ENCODE measurements at places on chromosomes 11 and 22. TPM values are rescaled to one million over a fixed set of nuclear protein-coding genes. Genes with fewer than 3 reads are reported as not detected.

DNA sequence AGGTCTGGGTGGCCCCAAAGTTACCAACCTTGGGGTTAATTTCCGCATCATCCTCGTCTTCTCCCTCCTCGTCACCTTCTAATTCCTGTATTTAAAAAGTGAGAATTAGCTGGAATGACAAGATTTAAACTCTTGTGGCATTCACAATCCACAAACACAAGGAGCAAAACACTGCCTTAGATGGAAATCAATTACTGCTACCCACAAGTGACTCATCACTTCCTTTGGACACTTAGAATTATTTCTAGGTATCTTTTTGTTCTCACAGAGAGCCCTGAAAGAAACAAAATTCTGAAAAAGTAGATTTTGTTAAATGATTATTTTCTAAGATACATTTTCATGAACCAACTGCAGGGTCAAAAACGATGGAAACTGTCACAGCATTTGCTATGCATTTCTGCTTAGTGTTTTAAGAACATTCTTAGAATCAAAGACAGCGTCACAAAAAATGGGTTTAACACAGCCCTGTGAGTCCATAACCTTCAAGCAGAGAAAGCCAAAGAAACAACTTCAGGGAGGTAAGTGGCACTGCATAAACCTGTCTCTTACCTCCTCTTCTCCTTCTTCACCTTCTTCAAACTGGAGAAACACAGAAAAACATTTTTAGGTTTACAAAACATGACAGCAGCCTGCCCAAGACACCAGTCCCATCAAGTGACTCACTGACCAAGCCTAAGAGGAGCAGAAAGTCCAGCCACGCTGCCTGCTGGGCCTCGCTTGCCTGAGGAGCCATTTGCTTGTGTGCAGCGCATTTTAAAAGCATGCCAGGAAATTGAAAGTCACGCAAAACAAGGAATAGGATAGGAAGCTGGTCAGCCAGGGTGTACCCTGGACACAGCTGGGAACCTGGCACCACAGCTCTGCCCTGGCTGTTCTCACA lies 22.3 kb upstream of the PHLDA2 start:
- H3K36me3 ChIP-seq, result peaks cover 83% of the 10 kb centered on the region
- no peak overlapping the region for H3K27ac ChIP-seq
- DNase-seq, result no peak
- H3K4me1 ChIP-seq, result peaks cover under 1% of the 10 kb centered on the region
- H3K4me3 ChIP-seq, result no peak overlapping the region

GRCh38 chr11:20226933-20227332 lies 66.7 kb upstream of the DBX1 start:
- H3K27me3 ChIP-seq, result peaks cover 4% of the 10 kb centered on the region
- H3K36me3 ChIP-seq, result no peaks in the 10 kb centered on the region
- no peak overlapping the region for H3K27ac ChIP-seq

GRCh38 chr11:72897506-72897905 lies 83.3 kb downstream of the ATG16L2 start:
- H3K4me1 ChIP-seq, result no peaks in the 10 kb centered on the region
- no peaks in the 10 kb centered on the region for H3K27me3 ChIP-seq
- no peaks in the 10 kb centered on the region for H3K36me3 ChIP-seq
- no peak for DNase-seq
- no peak overlapping the region for H3K4me3 ChIP-seq

DNA sequence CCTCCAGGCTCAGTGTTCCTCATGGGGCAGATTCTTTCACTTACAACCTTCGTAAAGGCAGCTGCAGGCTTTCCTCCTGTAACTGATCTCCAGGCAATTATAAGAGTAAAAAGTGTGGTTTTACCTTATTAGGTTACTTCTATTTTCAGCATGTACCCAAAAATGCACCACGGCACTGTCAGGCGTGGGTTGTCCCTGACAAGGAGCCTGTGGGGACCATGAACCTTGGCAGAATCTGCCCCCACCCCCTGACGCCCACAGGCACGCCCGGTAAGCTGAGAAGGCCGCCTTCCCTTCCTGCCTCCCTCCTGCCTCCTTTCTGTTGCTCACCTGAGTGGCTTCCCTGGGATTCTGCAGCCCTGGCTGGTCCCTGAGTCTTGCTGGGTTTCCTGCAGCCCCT lies 1383.3 kb downstream of the TBC1D22A start:
- H3K4me3 ChIP-seq, result no peak overlapping the region
- H3K4me1 ChIP-seq, result peaks cover 7% of the 10 kb centered on the region
- peaks cover 9% of the 10 kb centered on the region for H3K27me3 ChIP-seq
- no peaks in the 10 kb centered on the region for H3K36me3 ChIP-seq

GRCh38 chr22:29150701-29151100 lies 55.0 kb upstream of the EMID1 start:
- no peaks in the 10 kb centered on the region for H3K36me3 ChIP-seq
- H3K27me3 ChIP-seq, result no peaks in the 10 kb centered on the region
- peaks cover 9% of the 10 kb centered on the region for H3K4me1 ChIP-seq
- DNase-seq, result no peak

DNA sequence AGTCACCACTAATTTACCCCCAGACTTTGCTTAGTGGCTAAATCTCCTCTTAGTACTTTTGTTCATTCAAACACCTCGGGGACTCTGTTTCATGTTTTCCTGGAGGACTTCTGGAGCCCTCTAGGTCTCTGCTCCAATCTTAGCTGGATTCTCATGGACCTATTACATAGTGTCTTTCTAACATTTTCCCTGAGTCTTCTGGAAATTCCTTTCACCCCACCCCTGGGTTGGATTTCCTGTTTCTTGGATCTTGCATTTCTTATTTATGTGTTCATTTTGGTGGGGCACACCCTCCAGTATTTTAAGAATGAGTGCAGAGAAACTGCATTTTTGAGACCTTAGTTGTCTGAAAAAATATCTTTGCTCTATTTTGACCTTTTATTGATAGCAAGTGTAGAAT lies 220.1 kb downstream of the BLID start:
- H3K27ac ChIP-seq, result no peak overlapping the region
- H3K36me3 ChIP-seq, result no peaks in the 10 kb centered on the region
- no peaks in the 10 kb centered on the region for H3K27me3 ChIP-seq
- peaks cover 3% of the 10 kb centered on the region for H3K4me1 ChIP-seq
- H3K4me3 ChIP-seq, result no peak overlapping the region

GRCh38 chr11:24496386-24496735 lies 492 bp upstream of the LUZP2 start:
- H3K4me3 ChIP-seq, result peak overlapping the region; percentile 67
- DNase-seq, result no peak
- H3K36me3 ChIP-seq, result no peaks in the 10 kb centered on the region

DNA sequence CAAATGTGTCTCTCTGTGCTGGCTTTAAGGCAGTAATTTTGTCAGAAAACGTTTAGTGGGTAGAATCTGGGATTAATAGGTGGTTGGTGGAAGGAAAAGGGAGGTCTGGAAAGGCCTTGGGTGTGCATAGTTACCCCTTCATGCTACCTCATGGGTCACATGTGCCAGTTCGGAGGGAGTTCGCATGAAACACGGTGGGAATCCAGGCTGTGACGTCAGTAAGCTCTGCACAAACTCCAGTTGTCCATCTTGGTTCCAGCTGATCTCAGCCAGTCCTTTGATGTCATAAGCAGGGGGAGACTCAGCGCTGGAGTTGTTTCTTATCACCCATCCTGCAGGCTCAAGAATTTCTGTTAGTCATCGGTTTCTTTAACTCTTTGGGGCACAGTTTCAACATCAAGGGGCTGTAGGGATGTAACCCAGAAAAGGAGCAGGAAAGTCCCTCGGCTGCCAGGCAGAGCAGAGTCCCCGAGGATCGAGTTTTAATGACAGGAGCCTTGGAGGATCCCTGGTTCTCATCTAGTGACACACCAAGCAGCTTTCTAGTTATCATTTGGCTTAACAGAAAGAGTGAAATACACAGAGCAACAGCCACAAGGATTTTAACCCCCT lies 28.9 kb downstream of the MOV10L1 start:
- no peaks in the 10 kb centered on the region for H3K4me1 ChIP-seq
- H3K27me3 ChIP-seq, result peaks cover 3% of the 10 kb centered on the region
- H3K36me3 ChIP-seq, result no peaks in the 10 kb centered on the region
- H3K27ac ChIP-seq, result no peak overlapping the region
- DNase-seq, result no peak

GRCh38 chr11:103378931-103379330 lies 269.7 kb downstream of the DYNC2H1 start:
- no peak overlapping the region for H3K27ac ChIP-seq
- no peak for DNase-seq
- H3K4me1 ChIP-seq, result no peaks in the 10 kb centered on the region
- no peaks in the 10 kb centered on the region for H3K27me3 ChIP-seq
- H3K36me3 ChIP-seq, result no peaks in the 10 kb centered on the region

GRCh38 chr11:59255281-59255680 lies 42.6 kb upstream of the MPEG1 start:
- no peaks in the 10 kb centered on the region for H3K36me3 ChIP-seq
- H3K4me1 ChIP-seq, result no peaks in the 10 kb centered on the region
- H3K27me3 ChIP-seq, result no peaks in the 10 kb centered on the region
- no peak overlapping the region for H3K4me3 ChIP-seq
- H3K27ac ChIP-seq, result no peak overlapping the region

DNA sequence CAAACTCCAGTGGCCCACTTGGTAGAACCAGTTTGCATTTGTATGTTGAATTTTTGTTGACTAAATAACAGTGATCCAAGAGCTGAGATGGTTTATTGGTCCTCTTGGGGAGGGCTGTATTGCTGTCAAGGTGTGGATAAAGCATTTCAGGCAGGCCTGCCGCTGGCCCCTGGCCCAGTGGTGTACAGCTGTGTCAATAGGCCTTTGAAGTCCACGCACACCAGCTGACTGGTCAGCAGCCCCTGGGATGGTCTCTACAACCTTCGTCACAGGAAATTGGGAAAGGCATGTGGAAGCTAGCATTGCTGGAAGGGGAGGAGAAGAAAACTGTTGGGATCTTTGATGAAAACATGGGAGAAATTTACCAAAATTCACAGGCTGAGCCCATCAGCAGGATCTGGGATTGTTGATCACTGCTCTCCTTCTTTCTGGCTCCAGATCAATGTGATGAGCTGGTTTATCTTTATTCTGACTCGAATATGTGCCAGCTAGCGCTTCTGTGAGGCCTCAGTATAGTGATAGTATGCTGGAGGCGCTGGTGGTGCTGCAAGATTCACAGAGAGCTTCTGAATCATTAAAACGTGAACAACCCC lies 12.5 kb upstream of the E2F8 start:
- no peaks in the 10 kb centered on the region for H3K4me1 ChIP-seq
- H3K36me3 ChIP-seq, result no peaks in the 10 kb centered on the region
- H3K4me3 ChIP-seq, result no peak overlapping the region
- no peaks in the 10 kb centered on the region for H3K27me3 ChIP-seq
- H3K27ac ChIP-seq, result no peak overlapping the region

DNA sequence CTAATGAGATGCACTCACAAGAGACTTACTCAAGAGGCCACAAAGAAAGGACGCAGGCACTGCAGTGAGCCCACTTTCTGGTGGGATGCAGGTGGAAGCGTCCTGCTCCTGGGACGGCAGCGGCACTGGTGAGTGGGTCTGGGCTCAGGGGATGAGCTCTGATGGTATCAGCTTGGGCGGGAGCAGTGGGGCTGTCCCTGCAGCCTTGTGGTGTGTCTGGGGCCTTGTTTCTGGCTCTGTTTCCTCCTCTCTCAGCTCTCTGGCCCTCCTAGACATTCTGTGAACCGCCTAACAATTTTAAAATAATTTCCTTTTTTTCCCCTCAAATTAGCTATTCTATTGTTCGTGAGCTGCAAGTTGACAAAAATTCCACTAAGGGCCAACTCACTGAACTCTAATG lies 8.8 kb upstream of the ST14 start:
- no peak overlapping the region for H3K4me3 ChIP-seq
- H3K4me1 ChIP-seq, result peaks cover 3% of the 10 kb centered on the region
- H3K27me3 ChIP-seq, result no peaks in the 10 kb centered on the region
- no peak overlapping the region for H3K27ac ChIP-seq

DNA sequence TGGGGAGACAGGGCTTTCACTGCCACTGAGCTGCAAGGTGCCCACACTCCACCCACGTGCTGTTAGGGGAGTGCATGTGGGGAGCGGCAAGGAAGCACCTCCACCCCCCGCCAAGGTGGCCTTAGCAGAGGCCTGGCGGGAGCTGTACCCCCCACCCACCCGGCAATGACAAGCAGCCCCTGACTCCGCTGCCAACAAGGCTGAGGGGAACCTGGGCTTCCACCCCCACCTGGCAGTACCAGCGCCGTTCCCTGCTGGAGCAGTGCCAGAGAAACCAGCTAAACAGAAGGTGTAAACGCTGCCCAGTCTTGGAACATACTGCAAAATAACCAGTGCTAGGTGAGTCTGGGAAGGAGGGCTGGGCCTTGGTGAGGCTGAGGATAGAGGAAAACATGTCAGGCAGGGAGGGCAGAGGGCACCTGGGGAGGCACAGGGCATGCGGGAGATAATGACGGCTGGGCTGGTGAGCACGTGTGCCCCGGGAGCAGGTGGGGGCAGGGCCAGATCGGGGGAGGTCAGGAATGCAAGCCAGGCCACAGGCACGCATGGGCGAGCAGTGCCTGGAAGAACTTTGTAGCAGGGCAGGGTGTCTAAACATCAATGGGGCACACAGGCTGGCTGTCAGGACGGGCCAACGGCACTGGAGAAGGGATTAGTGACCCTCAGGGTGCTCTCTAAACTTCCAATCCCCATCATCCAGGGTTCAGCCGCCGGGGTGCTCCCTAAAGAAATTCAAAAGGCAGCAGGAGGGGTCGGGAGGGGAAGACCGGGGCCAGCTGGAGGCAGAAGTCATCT lies 6.6 kb downstream of the CERK start:
- H3K27ac ChIP-seq, result no peak overlapping the region
- H3K36me3 ChIP-seq, result no peaks in the 10 kb centered on the region
- H3K27me3 ChIP-seq, result no peaks in the 10 kb centered on the region
- DNase-seq, result peak; percentile 55
- no peak overlapping the region for H3K4me3 ChIP-seq
- H3K4me1 ChIP-seq, result peaks cover 20% of the 10 kb centered on the region

DNA sequence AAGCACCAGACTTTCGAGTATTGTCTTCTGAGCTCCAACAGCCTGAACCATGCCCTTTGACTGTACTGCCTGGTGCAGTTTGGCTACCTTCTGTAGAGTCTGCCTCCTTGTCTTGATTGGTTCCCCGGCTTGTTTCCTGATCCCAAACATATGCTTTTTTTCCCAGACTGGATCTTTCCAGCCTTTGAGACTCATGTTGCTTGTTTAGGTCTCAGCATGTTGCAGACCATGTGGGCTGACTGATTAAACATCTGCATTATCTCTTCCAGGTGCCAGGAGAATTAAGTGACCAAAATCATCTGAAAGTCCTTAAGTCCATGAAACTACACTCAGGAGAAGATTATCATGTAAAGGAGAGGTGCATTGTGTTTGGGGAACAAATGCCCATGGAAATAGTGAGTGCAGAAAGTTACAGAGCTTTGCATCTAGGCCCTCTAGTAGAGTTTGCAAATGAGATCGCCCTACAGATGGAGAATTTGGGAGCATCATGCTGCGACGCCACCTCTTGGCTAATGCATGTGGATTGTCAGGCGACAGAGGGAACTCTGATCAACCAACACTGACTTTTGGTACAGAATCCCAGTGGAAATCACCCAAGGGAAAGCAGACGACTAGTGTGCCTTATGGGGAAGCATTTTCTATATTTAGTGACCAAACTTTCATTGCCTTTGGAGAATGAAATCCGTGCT lies 188.8 kb downstream of the BLID start:
- peaks cover 4% of the 10 kb centered on the region for H3K4me1 ChIP-seq
- no peak for DNase-seq
- no peaks in the 10 kb centered on the region for H3K27me3 ChIP-seq

GRCh38 chr22:29310065-29310862 lies 3.8 kb downstream of the GAS2L1 start:
- no peaks in the 10 kb centered on the region for H3K4me1 ChIP-seq
- no peak overlapping the region for H3K4me3 ChIP-seq
- H3K36me3 ChIP-seq, result no peaks in the 10 kb centered on the region
- peaks cover 33% of the 10 kb centered on the region for H3K27me3 ChIP-seq
- no peak overlapping the region for H3K27ac ChIP-seq

GRCh38 chr22:47030143-47030661 lies 267.8 kb downstream of the TBC1D22A start:
- H3K4me3 ChIP-seq, result no peak overlapping the region
- H3K27me3 ChIP-seq, result peaks cover 6% of the 10 kb centered on the region

The KCNJ4 gene
- total RNA-seq, result 2.3 TPM

The MS4A7 gene
- total RNA-seq, result not detected

The FGF19 gene
- total RNA-seq, result 14.8 TPM

The CNIH2 gene
- 15.8 TPM for total RNA-seq
